ENCODE measurements at places on chromosomes 2 and 18.

GRCh38 chr2:38155015-38155414, 79.1 kb upstream of the CYP1B1 start:
- no peak for DNase-seq

GRCh38 chr2:134432435-134432883, 178.6 kb downstream of the MGAT5 start:
- DNase-seq, result no peak

DNA sequence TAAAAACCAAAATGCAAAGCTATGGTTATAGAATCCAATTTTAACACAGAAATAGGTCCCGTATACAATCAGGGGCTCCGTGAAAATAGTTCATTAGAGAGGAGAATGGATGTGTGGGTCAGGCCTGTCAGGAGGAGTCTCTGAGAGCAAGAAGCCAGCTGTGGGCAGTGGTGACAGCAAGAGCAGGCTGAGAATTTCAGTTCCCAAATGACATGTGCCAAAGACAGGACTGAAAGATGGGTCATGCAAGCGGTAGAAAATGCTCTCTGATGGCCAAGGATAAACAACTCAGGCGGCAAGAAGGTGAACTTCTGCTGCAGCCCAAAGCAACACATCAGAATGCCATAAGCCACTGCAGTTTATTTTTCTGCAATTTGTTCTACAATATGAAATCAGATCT, 100.4 kb downstream of the CCDC141 start:
- DNase-seq, result no peak

GRCh38 chr2:233034091-233034882, 1.8 kb downstream of the NEU2 start:
- no peak for DNase-seq
